IMR-90 (cell line): ENCODE measurements at places on chromosomes 3 and 15. TPM values are rescaled to one million over a fixed set of nuclear protein-coding genes. Genes with fewer than 3 reads are reported as not detected.

Gene ATP10A
- 12.8 and 13.8 TPM in 2 replicates for total RNA-seq

Gene TTLL13
- total RNA-seq, result not detected in 2 replicates

Gene AADACL2
- total RNA-seq, result not detected in 2 replicates

GRCh38 chr3:15102836-15103235 lies 3.9 kb upstream of the RBSN start:
- peaks cover 7% of the 10 kb centered on the region for H3K27me3 ChIP-seq
- H3K4me3 ChIP-seq, result no peak overlapping the region
- no peaks in the 10 kb centered on the region for H3K36me3 ChIP-seq

GRCh38 chr15:77440378-77440999 lies 19.8 kb downstream of the HMG20A start:
- H3K4me1 ChIP-seq, result 0 out of 2 replicates have a peak, but pooled peaks cover 2% of the 10 kb centered on the region
- no peak overlapping the region for H3K27ac ChIP-seq

GRCh38 chr3:150142936-150143335 lies 172.2 kb upstream of the PFN2 start:
- H3K27ac ChIP-seq, result no peak overlapping the region
- no peak overlapping the region for H3K4me3 ChIP-seq
- H3K4me1 ChIP-seq, result peaks cover 11% of the 10 kb centered on the region
- no peaks in the 10 kb centered on the region for H3K36me3 ChIP-seq

DNA sequence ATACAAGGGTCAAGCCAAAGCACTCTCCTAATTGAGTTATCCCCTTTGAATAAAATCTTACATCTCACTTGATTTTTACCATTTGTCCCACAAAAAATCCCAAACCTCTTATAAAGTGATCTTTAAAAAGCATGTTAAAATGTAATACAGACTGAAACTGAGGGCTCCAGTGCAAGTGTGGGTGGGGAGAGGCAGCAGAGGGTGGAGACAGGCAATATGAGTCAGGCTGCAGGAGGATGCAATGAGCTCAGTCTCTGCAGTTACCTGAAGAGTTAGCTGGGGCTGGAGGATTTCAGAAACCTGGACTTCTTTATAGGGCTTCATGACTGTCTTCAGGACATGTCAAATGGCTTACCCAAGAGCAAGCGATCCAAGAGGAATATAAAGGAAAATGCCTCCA lies 14.2 kb upstream of the COLQ start:
- no peaks in the 10 kb centered on the region for H3K27me3 ChIP-seq
- H3K36me3 ChIP-seq, result no peaks in the 10 kb centered on the region
- DNase-seq, result peak; percentile 15
- no peaks in the 10 kb centered on the region for H3K4me1 ChIP-seq
